ENCODE measurements at places on chromosomes 7 and 10.

GRCh38 chr7:129468087-129468486, 33.9 kb downstream of the STRIP2 start:
- no peak for DNase-seq

- no peak for DNase-seq
These were observed 107.8 kb downstream of the SRI start for GRCh38 chr7:88111954-88112471.

DNA sequence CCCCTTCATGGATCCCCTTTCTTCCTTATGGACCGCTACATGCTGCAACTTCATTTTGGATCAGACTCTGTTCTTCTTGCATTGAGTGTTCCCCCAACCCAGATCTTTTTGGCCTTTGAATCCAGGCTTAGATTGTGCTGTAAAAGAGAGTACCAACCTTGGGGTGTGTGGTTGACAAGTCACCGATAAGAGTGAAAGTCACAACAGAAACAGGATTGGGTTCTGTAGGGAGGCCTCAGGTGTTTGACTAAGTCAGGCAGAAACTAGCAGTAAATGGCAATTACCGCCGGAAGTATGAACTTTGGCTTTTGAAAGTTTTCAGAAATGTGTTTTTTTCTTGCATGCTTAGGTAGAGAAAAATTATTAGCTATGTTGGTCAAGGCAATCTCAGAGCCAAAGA, 89.3 kb downstream of the TMEM106B start:
- no peak for DNase-seq

DNA sequence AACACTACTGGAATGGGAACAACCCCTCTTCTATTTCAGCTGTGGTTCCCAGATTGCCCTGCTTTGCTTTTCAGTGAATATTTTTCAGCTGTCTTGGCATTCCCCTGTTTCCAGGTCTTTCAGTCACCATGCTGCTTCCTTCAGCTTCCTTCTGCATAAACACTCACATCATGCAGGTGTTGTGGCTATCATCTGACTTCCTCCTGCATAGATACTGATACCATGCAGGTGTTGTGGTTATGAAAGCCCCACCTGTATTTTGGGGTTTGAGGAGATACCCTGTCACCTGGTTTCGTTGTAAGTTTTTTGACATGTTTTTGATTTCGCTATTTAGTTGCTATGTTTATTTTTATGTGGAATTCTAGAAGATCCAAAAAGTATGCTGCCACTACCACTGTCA, 71.5 kb downstream of the SLC35B4 start:
- DNase-seq: no peak

DNA sequence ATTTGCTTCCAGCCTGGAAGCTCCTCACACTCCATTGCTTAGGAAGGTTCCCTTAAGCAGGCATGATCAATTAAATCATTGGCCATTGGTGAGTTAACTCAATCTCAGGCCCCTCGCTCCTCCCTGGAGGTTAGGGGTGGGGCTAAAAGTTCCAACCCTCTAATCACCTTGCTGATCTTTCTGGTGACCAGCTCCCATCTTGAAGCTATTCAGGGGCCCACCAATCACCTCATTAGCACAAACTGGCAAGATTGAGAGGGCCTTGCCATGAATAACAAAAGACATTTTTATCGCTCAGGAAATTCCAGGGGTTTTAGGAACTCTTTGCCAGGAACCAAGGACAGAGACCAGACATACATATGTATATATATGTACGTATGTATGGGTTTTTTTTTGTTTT, 58.4 kb downstream of the AGK start:
- DNase-seq: no peak

DNA sequence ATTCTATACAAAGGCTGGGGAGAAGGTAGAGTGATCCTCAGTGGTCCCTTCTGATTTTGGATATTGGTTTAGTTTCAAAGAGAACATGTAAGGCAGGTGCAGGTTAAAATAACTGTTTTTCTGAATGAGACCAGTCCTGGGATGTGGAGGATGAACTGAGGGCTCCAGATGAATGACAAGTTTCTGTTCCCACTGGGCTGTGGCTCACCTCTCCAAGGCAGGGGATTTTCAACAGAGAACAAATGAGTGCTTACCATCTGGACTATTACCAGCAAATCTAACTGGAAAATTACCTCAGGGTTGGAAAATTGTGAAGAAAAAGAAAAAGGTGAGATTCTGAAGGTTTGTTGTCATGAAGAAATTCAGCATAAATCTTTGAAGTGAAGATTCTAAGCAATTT, 8.0 kb downstream of the LAMB4 start:
- no peak for DNase-seq

DNA sequence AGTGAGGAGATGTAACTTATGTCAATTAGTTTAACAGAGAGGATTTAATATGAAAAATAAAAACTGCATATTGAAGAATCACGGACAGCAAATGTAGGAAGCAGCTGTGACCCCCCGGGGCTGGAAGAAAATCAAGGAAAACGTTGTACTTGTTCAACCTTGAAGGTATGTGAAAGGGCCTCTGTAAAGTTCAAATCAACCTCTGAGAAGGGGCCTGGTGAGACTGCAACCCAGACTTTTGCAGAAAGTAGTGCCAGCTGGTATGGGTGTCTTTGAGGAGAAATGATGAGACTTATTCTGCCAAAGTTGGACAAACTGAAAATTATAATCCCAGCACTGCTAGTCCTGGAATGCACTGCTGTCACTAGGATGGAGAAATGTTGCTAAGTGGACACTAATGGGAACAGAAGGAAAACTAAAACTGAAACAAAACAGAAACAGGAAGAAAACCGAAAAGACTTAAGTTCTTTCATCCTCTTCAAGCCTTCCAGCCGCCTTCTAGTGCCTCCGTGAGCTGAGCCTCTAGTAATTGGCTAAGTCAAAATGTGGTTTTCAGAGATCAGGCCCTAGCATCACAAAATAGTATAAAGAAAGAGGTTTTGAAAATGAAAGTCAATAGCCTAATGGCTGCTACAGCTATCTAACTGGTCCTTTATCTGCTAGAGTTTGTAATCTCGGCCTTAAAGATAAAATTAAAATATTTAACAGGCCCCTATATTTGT, 253.7 kb upstream of the SORCS1 start:
- DNase-seq: no peak

- DNase-seq: no peak
These were observed 35.1 kb downstream of the AGR3 start for GRCh38 chr7:16846601-16847165.

- no peak for DNase-seq
These were observed 184.6 kb upstream of the SP4 start for GRCh38 chr7:21243265-21243664.

DNA sequence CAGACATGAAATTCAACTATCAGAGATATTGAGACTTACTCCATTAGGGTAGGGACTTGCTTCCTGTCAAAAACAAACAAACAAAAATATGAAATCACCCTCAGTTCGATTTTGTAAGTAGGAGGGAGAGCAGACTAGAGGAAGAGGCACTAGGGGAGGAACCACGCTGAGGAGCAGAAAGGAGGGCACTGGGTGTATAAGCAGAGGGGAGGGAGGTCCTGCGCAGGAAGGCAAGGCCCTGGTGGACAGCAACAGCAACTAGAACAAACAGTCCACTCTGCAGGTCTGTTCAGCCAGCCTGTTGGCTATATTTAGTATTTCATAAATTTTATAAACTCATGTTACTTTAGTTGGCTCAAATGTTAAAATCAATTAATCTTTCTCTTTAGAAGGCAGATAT, 937.1 kb upstream of the C7orf33 start:
- no peak for DNase-seq

DNA sequence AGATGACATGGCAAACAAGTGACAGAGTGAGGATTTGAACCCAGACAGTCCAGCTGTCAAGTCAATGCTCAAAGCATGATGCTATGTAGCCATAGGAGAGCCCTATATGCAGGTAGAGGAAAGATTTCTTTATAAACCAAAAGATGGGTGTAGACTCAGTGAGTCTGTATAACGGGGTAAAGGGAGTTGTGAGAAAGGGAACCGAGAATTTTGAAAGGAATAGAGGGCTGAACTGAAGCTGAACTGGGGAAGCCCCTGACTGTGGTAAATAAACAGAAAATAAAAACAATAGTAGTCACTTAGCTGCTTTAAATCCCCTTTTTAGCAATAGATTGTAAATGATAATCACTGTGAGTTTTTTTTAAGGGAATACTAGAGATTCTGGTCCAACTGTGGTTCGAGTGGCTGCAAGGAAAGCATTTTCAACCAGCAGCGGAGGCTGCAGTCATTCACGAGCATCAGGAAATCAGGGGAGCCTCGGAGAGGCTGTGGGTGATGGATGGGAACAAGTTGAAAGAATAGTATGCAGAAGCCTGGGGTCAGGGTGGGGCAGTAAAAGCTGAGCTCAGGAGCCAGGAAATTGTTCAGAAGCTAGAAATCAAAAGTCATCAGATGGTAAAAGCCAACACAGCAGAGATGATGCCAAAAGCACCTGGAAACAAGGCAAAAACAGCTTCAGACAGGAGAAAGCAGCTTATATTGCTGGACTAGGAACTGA, 393.5 kb downstream of the GFRA1 start:
- peak; percentile 25 for DNase-seq

DNA sequence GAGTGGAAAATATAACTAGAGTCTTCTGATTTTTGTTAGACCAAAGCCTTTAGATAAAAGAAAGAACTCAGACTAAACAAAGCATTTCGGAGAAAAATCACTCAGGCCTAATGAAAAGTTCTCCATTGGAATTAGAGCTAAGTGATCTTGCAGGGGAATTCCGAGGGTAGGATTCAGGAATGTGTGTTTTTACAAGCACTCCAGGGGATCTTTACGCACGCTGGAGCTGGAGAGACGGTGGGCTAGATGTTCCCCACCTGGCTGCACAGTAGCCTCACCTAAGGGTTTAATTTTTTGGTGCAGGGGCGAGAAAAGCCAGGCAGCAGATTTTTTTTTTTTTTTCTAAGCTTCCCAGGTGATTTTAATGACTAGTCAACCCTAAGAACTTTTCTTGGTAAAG, 7.9 kb upstream of the PAPSS2 start:
- no peak for DNase-seq

GRCh38 chr7:13262929-13263530, 575.6 kb downstream of the ARL4A start:
- peak; percentile 6 for DNase-seq

GRCh38 chr10:70981171-70981836, 92.9 kb upstream of the PCBD1 start:
- DNase-seq: no peak

GRCh38 chr10:67280405-67280804, 354.6 kb downstream of the LRRTM3 start:
- no peak for DNase-seq

DNA sequence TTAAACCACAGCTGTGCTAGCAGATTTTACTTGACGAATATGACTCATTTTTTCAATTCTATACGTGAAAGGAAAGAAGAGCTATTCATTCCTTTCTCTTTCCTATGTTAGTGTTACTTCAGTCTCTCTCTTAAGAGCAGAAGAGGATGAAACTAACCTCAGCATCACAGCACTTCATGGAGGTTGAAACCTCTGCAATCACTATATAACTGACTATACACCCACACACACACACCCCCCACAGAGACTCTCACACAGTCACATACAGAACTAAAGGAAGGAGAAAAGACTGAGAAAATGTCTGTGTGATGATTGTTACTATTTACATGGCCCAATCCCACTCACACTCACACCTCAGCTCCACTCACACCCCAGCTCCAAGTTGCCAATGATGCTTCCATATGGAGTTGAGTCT, 104.2 kb downstream of the KIF20B start:
- DNase-seq: peak; percentile 43

DNA sequence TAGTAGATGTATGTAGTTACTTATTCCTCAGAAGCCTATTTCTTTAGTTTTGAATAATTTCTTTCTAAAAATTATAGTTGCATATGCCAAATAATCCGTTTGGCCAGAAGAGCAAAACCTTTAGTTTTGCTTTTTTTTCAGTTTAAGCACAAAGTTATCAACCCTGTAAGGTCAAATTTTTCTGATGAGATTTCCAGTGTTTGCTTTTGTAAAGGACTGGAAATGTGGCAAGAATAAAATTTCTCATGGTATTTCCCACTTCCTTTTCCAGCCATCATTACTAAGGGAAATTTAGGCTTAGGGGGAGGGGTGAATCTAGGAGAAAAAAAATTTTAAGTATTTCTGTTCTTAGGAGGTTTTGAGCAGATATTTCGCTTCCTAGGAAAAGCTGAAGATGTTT, 7.6 kb downstream of the CALD1 start:
- DNase-seq: no peak

DNA sequence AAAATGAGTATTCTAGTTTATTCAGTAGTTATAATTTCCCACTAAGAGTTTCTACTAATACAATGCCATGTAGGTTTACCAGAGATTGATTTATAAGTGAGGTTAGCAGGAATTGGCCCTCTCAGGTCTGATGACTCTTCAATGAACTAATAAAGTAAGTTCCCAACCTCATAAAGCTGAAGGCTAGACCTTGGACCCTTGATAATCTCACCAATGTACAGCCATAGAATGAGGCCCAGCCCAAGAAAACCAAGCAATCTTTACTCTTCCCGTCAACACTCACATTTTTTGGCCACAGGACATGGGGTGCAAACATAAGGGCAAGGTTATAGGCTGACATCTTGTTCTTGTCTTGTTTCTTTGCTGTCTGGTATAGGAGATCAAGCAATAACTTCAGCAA, 33.3 kb downstream of the ARHGAP19 start:
- no peak for DNase-seq

DNA sequence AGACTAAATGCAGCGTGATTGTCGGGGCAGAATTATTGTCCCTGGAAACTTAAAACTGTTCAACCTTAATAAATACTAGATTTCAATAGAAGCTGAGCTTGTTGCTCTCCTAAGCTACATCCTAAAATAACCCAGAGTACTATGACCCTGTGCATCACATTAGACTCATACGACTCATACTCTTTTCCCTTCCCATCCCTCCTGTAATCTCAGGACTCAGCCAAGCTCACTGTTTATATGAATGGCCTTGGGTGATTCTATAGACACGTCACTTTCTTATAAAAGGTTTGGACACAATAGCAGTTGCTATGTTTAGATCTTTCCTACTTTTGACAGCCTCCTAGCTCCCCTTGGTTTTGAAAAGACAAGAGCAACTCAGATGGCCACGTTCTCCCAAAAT, 17.2 kb downstream of the TCF7L2 start:
- DNase-seq: no peak

GRCh38 chr10:101577121-101577871, 10.8 kb downstream of the POLL start:
- no peak for DNase-seq

Data from GM10248 (cell line).